Posterior cingulate gyrus (tissue), 11 donors: ENCODE measurements at places on chromosomes 7 and 10.

DNA sequence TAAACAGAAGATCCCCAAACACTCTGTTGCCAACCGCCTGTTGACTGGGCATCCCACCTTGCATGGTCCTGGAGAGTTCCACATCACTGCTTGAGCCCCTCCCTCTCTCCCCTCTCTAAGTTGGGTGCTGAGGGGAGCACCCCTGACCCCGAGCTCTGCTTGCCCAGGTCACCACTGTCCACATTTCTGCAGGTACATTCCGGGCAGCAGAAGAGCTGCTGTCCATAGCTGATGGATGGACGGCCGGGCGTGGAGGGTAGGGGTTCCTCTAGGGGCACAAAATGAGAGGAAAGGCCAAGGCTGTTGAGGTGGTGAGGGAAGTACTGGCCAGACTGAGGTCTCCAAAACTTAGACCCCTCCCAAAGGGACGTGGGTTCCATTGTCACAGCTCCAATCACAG, 227.4 kb upstream of the PPP2R2D start:
- DNase-seq = no peak

DNA sequence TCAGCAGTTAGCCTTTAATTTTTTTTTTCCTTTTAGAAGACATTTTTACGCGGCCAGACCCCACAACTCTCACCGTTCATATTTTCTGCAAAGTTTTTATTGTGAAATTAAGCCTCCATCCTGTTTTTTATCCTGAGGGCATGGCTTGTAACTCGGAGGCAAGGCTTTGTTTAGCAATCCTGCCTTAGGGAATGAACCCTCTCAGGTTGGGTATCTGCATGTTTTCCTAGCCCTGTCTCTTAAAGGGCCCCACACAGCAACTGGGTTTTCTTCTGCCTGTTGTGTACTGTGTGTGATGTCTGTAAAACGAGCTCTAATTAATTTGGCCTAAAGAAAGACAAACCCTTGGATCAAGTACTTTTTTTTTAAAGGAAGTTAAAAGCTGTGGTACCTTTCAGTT, 130.2 kb upstream of the COBL start:
- no peak for DNase-seq

GRCh38 chr7:114765331-114766040, 156.4 kb upstream of the MDFIC start:
- DNase-seq = no peak

DNA sequence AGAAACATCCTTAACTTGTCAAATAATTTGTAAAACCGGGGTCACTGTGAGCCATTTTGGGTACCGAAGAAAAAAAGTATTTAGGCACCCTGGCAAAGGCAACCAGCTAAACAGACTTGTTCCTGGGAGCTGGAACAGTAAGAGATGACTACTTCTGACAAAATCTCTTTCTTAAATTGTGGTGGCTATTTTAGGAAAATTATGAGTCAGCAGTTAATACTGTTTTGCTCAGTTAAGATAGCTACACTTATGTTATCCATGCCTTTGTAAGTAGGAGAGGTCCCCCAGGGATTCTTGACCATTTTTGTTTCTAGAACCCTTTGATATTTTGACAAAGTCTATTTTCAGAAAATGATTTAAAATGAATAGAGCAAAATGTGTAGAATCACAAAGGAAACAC, 68.7 kb downstream of the TAX1BP1 start:
- no peak for DNase-seq

DNA sequence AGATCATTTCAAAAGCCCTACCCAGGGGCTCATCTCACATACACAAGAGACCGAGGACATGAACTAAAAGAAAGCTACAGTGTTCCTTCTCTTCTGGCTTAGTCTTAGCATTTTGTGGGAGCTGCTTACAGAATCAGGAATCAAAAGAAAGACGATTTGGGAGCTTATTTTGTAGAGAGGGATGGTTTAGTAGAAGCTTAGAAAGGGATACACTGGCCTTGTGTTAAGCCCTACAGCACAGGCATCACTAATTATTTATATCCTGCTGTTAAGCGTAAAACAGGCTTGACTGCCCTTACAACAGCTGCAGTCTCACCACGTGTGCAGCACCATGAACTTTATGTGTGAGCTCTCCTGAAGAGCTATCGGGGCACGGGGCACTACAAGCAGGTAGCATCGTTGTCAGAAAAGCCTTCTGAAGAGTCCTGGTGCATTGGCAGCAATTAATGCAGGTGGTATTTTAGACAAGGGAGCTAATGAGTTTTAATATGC, 798.3 kb downstream of the NXPH1 start:
- no peak for DNase-seq

DNA sequence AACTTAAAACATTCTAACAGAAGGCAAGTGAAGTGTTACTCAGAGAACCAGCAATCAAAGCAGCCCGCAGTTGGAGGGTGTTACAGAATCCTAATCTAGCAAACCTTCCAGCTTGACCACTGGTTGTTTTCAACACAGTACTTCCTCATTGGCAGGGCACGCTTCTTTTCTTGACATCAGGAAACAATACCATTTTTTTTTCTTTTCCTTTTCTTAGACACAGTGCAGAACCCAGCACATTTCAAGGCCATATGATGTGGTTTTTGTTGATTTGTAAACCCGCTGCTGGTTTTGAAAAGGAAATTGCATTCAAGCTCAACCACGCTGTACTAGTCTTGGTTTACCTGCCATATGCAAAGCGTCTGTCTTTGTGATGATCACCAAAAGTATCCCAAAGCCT, 33.4 kb downstream of the RHOBTB1 start:
- DNase-seq = no peak

DNA sequence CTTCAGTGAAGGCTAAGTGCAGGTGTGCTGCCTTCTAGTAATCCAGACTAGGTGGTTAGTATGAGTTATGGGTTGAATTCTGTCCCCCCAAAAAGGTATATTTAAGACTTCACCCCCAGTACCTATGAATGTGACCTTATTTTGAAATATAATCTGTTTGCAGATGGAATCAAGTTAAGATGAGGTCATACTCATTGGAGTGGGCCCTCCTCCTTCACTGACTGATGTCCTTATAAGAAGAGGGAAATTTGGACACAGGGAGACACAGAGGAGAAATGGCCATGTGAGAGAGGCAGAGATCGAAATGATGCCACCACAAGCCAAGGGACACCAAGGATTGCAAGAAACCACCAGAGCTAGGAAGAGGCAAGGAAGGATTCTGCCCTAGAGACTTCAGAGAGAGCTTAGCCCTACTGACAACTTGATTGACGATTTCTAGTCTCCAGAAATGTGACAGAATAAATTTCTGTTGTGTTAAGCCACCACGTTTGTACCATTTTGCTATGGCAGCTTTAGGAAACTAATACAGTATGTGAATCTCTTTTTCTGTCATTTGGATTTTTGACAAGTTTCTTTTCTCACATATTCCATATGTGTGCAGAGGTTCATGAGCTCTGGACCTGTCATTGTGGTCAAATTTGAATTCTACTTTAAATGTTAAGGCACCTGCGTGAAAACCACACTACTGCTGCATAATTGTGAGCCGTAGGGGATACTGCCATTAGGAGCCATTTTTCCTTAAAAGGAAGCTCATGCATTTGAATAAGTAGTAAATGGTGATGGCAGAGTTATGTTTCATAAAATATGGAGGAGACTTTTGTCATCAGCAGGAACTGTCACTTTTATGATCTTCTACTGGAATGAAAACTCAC, 2.6 kb upstream of the RPA3 start:
- no peak for DNase-seq

DNA sequence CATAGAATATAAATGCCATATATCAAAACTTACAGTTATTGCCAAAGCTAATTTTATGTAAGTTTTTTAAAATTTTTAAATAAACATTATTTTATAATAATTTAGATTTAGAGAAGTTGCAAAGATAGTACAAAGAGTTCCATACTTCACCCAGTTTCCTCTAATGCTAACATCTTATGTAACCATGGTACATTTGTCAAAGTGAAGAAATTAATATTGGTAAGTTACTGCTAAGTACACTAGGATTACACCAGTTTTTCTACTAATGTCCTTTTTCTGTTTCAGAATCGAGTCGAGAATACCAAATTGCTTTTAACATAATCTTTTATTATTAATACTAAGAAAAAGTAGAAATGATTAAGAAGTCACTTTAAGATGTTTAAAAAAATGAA, 29.2 kb downstream of the CSGALNACT2 start:
- DNase-seq = no peak

DNA sequence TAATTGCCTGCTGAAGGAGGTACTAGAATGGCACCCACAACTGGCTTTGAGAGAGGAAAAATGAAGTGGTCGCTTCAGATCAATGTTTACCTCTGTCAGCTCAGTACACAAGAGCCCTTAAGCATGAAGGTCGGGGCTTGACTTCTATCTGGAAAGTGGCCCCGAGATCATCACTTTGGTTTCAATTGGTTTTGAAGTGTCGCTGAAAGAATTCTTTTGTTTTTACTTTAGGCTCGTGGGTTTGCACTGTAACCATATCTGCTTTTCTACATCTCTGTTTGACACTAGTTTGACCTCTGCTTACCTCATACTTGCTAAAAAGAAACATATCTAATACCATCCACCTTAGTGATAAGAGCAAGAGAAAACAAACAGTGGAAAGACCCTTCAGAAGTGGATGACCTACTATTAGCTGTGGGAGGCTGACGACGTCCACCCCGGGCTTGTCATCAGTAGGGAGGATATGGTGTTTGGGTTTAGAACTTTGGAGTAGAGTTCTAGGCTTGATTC, 361.8 kb downstream of the GATA3 start:
- no peak for DNase-seq

GRCh38 chr7:50332241-50333165, 28.0 kb downstream of the IKZF1 start:
- DNase-seq = no peak

GRCh38 chr10:24894309-24894708, 58.1 kb downstream of the PRTFDC1 start:
- no peak for DNase-seq
